ENCODE measurements at places on chromosomes 1 and 21. TPM values are rescaled to one million over a fixed set of nuclear protein-coding genes. Genes with fewer than 3 reads are reported as not detected.

GRCh38 chr1:76066394-76066793, 8.2 kb upstream of the ST6GALNAC3 start:
- no peak for DNase-seq

ASTN1 gene
- total RNA-seq: 1.3 TPM

FAM229A gene
- 0.89 TPM for total RNA-seq

NOS1AP gene
- total RNA-seq: 2.2 TPM

DNA sequence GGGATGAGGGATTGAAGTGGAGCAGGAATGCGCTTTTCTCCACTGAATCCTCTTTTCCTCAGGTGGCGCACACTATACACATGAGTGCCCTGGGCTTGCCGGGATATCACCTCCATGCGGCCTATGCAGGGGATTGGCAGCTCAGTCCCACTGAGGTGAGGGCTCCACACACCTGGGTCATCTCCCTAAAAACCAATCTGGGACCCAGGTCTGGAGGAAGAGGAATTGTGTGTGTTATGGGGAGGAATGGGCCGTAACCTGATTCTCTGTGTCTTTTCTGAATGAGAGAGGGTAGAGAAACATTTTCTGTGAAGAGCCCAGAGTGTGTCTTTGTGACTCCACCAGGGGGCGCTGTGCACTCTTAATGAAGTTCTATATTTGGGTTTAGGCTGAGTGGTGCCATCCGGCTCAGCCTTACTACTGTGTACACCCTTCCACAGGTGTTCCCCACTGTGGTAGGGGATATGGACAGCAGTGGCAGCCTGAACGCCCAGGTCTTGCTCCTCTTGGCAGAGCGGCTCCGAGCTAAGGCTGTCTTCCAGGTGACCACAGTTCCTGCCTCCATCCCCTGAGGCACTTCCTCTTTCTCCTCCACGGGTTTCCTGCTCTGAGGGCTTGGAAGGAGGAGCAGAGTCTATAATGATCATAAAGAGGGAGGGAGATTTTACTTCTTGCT, 1.5 kb downstream of the TOMM40L start:
- peak; percentile 88 for DNase-seq

DNA sequence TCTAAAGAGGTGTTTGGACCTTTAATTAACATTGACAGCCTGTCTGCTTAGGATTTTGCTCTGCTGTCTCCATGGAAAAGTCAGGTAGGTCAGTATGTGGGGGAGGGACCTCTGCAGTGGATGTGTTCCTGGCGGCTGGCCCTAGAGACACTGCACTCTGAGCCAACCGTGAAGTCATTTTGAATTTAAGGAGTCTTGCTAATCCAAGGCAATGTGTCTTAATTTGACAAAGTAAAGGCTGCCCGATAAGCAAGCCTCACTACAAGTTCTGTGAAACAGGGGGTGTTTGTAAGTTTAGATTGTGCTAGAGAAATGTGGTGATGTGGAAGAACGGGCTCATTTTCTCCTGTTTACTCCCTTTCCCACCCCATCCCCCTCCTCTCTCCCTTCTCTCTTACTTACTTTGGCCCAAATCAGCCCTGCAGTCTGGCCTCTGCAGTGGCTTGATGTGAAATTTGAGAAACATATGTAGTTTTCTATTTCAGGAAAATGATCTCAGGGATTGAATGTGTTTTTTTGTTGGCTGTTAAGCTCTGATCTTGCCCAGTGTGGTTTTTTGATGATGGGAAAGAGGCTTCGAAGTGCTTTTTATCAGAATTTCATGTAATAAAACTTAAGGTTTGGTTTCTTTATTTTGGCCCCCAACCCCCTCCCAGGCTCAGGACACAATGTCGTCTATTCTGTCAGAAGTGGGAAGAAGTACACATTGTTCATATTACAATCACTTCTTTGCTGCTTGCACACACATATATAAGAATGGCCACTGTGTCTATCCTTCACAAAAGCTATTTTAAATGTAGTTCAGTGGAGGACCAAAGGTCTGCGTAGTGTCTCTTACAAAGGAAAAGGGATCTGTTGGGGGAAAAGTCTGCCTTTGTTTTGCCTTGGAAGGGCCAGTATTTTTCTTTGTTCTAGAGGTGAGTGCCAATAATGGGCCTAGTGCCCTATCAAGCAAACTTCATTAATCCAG, 96.6 kb downstream of the FGGY start:
- DNase-seq: peak; percentile 88

GRCh38 chr1:18494304-18494703, 13.6 kb downstream of the KLHDC7A start:
- peak; percentile 56 for DNase-seq

DNA sequence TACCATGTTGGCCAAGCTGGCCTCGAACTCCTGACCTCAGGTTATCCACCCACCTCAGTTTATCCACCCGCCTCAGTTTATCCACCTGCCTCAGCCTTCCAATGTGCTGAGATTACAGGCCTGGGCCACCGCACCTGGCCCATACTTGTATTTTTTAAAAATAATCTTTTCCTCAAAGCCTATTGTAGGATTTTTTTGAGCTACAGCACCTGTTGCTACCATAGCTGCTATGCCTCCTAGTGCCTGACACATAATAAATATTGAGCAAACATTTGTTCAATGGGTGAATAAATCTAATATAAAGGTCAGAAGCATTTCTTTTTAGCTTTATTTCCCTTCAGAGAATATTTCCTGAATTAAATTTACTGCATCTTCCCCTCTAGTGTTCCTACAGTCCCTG, 15.7 kb upstream of the ACBD3 start:
- no peak for DNase-seq
